ENCODE measurements at places on chromosomes 5 and 9.

DNA sequence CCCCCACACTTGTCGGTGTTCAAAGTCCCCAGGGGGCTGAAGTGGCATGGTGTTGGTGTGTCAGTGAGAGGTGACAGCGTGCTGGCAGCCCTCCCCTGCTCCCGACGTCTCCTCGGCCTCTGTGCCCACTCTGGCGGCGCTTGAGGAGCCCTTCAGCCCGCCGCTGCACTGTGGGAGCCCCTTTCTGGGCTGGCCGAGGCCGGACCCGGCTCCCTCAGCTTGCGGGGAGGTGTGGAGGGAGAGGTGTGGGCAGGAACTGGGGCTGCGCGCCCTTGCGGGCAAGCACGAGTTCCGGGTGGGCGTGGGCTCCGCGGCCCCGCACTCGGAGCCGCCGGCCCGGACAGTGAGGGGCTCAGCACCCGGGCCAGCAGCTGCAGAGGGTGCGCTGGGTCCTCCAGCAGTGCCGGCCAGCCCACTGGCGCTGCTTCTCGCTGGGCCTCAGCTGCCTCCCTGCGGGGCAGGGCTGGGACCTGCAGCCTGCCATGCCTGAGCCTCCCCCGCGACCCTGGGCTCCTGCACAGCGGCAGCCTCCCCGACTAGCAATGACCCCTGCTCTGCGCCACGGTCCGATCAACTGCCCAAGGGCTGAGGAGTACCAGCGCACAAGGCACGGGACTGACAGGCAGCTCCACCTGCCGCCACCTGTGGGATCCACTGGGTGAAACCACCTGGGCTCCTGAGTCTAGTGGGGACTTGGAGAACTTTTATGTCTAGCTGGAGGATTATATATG is 224.1 kb upstream of the RIOK2 start:
- DNase-seq: no peak

DNA sequence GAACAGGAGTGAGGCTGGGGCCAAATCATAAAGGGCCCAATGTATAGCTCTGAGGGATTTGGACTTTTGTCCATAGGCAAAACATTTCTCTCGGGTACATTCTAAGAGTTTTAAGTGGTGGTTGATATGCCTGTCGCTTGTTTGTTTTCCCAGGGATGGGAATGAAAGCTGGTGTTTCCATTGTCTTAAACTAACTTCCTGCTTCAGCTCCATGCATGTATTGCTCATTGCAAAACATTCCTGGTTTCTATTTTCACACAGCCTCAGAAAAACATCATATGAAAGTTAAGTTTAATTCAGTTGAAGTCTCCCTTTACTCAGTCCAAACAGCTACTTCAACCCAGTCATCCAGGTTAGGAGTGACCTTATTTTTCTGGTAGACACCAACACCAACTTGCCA is 235.0 kb downstream of the ACTL7B start:
- DNase-seq: no peak

DNA sequence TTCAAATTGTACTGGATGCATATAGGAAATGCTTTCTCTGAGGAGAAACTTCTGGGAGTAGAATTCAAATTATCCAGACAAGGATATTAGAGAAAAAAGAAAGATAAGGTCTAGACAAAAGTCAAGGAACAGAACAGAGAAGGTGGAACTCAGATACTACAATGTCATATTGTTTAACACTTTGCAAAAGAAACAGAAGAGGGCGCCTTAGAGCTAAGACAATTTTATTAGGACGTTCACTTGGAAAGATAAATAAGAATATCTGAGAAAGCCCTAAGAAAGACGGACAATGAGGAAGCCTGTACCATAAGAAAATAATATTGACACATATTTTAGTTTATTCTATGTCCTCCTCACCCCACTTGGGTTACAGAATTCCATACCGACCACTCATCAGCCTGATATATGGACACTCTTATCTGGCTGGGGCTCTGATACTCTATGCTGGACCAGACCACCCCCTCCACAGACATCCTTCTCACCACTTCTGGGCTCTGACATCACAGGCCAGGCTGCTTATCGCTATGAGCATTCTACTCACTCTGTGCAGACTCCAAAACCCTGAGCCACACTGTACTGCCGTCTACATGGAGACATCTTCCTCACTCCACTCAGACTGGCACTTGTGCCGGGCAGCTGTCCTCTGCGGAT is 9.1 kb upstream of the AK3 start:
- DNase-seq: peak; percentile 56

GRCh38 chr9:8365029-8365428 is 565.5 kb upstream of the DMAC1 start:
- DNase-seq: peak; percentile 39

DNA sequence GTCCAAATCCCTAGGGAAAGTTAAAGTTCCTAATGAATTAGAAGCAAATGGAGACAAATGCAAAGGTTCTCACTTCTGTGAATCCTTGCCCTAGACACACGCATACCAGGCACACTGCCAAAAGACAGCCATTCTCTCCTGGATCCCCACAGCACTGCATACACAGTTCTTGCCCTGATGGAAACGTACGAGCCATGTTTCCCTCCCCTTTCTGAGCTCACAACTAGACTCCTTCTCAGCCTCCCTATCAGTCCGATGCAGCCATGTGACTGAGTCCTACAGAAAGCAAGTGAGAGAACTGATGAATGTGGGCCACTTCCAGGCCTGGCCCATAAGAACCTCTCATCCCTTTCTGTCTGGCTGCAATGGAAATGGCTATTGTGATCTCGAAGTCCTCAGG is 92.0 kb downstream of the ZNF608 start:
- no peak for DNase-seq

GRCh38 chr5:17150531-17150930 is 66.9 kb upstream of the BASP1 start:
- no peak for DNase-seq

- peak; percentile 58 for DNase-seq
Measured at GRCh38 chr5:9376363-9377117, 169.3 kb downstream of the SEMA5A start.

DNA sequence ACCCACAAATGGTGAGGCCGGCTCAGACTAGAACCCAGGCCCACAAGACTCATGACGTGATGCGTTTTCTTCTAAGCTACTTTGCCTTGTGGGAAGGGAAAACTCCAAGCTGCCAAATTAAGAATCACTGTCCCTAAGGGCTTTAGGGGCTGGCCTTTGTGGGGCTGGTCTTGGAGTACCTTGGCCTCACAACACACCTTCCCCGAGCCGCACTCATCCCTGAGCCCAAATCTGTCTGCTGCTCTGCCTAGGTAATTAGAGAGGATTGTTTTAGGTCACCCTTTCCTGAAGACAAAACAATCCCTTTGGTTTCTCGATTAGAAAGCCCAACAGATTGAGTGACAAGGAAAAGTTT is 137.3 kb downstream of the SEMA6A start:
- no peak for DNase-seq

- no peak for DNase-seq
Measured at GRCh38 chr9:92948038-92948534, 763 bp downstream of the FGD3 start.

DNA sequence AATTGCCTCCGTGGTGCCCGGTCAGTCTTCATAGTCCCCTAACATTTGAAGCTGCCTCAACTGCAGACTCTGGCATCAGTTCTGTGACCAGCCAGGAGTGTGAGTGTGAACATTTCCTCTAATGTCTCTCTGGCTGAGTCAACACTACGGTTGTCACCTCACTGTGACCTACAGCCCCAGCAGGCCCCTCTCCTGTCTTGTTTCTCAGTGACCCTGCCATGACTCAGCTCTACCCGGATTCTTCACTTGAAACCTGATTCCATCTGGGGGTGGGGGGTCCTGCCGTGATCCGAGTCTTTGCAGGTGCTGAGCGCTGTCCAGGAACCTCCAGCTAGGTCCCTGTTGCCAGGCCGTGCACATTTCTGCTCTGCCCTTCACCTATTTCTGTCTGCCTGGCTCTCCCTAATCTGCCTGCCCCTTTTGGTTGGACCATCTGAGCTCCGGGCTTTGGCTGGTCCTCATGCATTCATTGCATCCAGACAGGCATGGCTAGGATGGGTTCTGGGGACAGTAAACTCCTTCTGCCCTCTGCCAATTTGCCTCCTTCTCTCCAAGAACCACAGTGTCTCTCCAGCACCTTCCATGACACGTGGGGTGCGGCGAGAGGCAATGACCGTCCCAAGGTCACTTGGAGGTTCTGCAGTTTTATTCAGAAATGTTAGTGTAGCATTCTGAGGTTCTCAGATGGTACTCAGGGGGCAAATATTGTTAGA is 24.2 kb downstream of the STC2 start:
- no peak for DNase-seq

DNA sequence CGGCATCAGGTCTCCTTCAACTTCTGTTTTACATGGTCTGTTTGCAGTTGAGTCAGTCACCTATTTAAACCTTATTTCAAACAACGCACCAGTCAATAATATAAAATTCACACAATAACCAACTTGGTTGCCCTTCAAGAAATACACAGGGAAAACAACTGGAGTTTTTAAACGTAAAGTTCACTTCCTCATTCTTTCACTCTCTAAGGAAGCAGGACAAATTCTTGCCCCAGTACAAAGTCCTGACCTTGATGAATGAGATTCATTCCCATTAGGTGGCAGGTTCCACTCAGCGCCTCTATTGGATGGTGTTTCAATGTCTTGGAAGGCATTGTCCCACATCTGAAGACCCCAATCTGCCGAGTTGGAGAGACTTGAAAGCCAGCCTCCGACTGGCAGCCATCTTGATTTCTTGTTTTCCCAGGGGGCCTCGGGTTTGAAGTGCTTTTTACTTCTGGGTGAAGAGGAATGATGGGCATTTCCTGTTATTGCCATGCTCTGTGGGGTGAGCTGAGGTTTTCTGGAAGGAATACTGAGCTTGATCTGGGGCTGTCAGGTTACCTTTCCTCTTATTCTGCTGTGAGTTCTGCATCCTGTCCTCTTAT is 105.0 kb downstream of the ACER2 start:
- no peak for DNase-seq

GRCh38 chr5:122102825-122103224 is 24.8 kb upstream of the LOX start:
- DNase-seq: peak; percentile 66

Measured in fibroblast of villous mesenchyme (primary cell).